Stimulated activated naive CD8-positive, alpha-beta T cell treated with anti-CD3 and anti-CD28 coated beads, Interleukin-15, Interleukin-2, amounts not matched to agents 100 U/mL and 50 U/mL, for 24 hours (primary cell): ENCODE measurements at places on chromosomes 5 and 9.

DNA sequence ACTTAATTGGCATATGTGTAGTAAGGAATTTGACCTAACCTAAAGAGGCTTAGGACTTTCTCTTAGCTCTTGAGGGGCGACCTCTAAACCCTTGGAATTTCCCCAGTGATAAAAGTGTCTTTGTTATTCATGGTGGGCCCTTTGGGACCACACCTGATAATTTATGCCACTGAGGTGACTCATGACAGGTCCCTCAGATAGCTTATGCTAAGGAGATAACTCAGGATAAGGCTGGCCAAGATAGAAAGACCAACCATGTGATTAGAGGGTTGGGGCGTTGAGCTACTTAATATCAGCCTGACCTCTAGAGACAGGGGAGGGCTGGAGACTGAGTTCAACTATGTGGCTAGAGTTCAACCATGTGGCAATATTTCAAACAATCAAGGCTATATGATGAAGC, 218.1 kb downstream of the AP3B1 start:
- no peak for DNase-seq

GRCh38 chr9:85541876-85542275, 199.9 kb downstream of the AGTPBP1 start:
- no peak for DNase-seq

- no peak for DNase-seq
These were observed 118.6 kb downstream of the ZSWIM6 start for GRCh38 chr5:61450493-61451279.

- DNase-seq, result no peak
These were observed 822.5 kb downstream of the NR2F1-AS1 start for GRCh38 chr5:92758552-92758951.

GRCh38 chr5:41747301-41747700, 122.9 kb downstream of the OXCT1 start:
- DNase-seq, result no peak
